ENCODE measurements at places on chromosomes 5 and 9.

DNA sequence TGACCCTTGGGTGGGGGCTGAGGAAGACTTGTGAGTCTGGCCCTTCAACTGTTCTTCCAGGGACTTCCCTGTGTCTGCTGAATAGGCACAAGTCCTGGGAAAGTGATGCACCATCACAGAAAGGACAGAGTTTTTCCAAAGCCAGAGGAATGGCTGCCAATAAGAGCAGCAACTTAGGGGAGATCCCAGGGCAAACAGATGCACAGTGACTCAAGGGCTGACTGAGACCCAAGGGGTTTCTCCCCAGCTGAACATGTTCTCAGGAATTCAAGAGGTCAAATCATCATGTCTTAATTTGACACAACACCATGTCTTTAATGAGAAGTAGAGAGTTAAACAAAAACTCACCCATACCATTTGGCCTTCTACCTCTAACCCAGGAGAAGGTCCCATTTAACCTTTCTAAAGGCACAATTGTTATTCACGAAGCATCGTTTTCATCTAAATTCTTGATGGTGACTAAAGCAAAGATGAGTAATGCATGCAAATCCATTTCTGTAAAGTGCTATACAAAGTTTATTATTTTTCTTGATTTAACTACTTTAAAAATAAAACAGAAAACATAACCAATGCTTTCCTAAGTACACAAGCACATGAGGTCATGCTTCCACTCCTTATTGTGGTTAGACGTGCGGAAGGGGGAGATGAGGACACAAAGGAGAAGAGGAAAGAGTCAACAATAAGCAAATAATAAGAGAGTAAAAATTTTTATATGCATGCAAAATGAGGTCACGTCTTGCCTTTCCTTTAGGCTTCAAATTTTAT, 324.1 kb downstream of the PLK2 start:
- DNase-seq, result peak; percentile 74

GRCh38 chr5:56024810-56025150, 30.0 kb upstream of the IL6ST start:
- DNase-seq, result no peak

- no peak for DNase-seq
Measured at GRCh38 chr9:114002986-114003350, 75.1 kb downstream of the AMBP start.

DNA sequence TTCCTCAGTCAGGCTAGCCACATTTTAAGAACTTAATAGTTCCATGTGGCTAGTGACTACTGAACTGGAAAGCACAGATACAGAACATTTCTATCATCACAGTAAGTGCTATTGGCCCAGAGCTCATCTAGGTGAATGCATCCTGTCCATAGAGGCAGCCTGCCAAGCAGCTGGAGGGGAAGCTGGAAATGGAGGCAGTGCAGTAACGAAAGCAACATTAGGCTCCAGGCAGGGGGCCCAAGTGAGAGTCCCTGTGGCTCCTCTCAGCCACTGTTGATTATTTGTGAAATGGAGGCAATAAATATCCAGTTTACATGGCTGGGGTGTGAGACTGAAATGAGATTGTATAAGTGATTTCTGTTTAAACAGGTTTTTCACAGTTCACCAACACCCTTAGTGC, 227.2 kb upstream of the KLF9 start:
- DNase-seq, result no peak

- DNase-seq, result no peak
Measured at GRCh38 chr5:139825690-139826089, 30.1 kb downstream of the PSD2 start.

GRCh38 chr5:166270712-166271111, 2020.7 kb upstream of the WWC1 start:
- DNase-seq, result no peak

GRCh38 chr9:20732118-20732517, 48.1 kb downstream of the FOCAD start:
- peak; percentile 35 for DNase-seq

- no peak for DNase-seq
Measured at GRCh38 chr5:65630981-65631380, 6.2 kb downstream of the SHLD3 start.

DNA sequence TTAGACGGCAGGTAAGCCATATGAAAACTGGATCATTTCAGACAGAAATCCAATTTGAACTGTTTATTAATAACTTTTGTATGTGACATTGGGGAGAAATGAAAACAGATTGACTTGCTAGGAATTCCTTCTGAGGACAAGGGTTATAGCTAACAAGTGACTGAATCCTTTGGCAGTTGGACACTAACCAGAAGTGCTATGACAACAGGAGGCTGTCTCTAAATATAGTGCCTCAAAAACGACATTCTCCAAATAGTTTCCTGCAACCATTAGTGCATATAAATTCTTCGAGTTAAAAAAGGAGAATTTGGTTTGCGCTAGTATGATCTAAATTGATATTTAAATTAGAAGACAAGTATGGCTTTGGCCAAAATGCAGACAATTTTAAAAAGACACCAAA, 338.6 kb downstream of the PTPRD start:
- DNase-seq, result peak; percentile 62

DNA sequence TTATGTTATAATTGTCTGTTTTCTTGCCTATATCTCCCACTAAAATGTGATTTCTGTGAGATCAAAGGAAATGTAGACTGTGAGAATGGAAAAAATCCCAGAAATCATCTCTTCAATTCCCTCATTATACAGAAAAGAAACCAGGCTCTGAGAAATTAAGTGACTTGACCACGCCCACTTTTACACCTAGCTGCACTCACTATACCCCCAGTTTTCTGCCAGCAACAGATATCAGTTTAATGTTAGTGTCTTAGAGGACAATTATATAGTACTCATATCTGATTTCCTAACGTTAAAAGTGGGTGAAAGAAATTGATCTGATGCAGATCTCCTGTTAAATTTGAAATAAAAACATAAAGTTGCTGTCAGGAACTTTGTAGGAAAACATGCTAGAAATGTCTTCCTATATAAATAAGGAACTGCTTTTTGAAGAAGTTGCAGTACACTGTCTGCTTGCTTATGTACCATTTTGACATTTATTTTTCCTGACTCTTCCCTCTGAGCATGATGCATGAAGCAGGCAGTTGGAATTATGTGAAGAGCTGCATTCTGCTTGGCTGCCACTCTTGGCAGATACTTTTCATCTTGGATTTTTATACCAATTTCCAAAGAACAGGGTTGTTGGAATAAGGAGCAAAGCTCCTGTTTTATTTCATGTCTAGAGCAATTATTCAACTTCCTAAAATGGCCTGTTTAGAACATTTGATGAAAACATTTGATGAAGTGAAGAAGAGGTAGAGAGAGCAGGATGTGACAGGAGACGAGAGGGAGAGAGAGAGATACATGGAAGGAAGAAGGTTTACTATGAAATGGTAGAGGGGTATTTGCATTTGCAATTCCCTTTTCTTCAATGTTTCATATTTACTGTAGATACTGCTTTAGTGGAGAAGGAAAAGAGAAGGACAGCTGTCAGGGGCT, 57.3 kb upstream of the RICTOR start:
- no peak for DNase-seq

- peak; percentile 23 for DNase-seq
Measured at GRCh38 chr9:136762915-136763648, 1.2 kb downstream of the LCN15 start.

DNA sequence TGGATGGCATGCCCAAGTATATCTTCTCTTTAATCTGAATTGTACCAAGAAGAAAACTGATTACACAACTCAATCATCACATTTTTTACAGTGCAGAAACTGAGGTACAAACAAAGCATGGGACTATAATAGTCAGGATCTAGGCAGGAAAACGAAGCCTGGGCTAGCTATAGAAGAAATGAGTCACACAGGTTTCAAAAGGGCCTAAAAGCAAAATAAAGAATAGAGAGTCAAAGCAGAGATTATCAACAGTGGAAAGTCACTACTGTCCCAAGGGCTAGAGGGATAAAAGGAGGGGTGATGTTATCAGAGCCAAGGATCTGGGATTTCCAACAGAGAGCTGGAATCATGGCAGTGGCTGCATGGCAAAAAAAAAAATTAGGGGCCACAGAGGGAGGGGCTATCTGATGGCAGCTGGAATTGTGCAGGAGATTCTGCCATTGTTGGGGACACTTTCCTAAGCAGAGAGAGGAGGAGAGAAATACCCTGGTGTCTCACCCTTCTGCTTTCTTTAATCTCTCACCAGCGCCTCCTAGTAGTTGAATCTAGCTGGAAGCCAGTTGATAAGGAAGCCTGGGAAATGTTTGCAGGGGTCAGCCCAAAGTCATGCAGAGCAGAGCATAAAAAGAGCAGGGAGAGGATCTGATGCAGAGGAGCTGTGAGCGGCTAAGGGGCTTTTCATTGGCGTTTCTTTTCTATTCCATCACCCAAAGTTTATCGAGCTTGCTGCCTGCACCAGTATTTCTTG, 343.2 kb downstream of the ACTL7B start:
- DNase-seq, result no peak

DNA sequence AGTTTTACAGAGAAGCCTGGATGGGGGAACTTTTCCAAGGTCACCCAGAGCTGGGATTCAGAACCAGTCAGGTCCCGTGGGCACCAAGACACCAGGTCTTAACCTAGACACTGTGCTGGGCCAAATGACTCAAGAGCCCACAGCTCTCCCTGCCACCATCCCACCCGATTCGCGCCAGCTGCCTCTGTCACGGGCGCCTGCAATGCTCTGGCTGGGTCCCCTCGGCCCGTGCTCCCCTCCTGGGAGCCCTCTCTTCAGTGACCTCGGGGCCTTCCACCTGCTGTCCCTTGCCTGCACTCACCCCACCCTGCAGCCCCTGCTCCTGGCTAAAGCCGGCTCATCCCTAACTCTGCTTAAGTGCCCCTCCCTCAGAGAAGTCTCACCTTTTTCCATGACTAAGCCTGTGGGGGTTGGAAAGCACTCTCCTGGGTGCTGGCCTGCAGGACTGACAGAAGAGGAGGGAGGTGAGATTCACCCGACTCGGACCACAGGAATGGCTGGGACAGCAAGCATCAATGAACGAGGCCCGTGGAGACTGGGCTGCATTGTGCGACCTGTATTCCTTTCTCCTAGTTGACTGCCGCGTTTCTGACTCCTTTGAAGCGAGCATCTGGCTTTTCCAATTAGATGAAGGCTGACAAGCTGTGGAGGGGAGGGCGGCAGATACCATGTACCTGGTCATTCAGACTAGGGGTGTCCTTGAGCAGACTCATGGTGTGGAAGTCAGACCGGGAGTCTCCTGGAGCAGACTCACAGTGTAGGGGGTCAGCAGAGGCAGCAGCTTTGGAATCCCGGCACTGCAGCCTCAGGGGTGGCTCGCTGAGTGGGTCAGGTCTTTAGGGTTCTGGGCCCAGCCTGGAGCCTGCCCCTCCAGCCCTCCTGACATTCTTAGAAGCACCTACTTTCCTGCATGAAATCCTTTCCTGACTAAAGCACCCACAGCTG, 5.8 kb upstream of the IL4 start:
- DNase-seq, result no peak

GRCh38 chr5:147751-148150, 43.5 kb upstream of the LRRC14B start:
- DNase-seq, result no peak

GRCh38 chr5:17021602-17021932, 85.5 kb upstream of the MYO10 start:
- DNase-seq, result no peak

GRCh38 chr9:7154003-7154619, 396.3 kb downstream of the KDM4C start:
- DNase-seq, result no peak

- peak; percentile 11 for DNase-seq
Measured at GRCh38 chr9:3526997-3527940, 1.5 kb upstream of the RFX3 start.

DNA sequence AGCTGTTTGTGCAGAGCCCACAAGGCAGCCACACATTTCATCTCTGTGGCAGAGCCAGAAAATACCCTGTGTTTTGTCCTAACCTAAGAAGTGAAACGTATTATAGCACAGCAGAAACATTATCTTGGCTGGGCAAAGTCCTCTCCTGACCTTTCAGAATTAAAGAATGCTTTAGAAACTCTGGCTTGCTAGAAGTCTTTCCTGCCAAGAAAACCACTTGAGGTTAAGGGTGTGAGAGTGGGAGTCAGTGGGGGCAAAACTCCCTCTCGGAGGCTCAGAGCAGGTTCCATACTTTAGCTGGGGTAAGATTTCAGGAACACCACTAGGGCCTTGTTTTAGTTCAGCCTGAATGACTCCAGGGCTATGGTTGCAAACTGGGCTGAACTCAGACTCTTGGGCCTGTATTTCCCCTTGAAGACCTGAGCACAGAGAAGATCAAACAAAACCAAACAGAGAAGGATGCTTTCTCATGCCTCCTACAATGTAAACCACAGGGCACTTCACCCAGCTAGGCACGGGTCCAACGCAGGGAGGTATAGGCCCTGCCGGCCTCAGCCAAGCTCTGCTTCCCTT, 48.0 kb downstream of the ZNF366 start:
- no peak for DNase-seq

GRCh38 chr9:136137321-136138265, 18.9 kb upstream of the TMEM250 start:
- DNase-seq, result no peak

- DNase-seq, result peak; percentile 57
Measured at GRCh38 chr5:109652096-109652495, 37.6 kb upstream of the MAN2A1 start.

GRCh38 chr9:89457376-89457855, 40.5 kb downstream of the SEMA4D start:
- no peak for DNase-seq

GRCh38 chr5:57989378-57989777, 470.5 kb downstream of the PLK2 start:
- DNase-seq, result no peak

DNA sequence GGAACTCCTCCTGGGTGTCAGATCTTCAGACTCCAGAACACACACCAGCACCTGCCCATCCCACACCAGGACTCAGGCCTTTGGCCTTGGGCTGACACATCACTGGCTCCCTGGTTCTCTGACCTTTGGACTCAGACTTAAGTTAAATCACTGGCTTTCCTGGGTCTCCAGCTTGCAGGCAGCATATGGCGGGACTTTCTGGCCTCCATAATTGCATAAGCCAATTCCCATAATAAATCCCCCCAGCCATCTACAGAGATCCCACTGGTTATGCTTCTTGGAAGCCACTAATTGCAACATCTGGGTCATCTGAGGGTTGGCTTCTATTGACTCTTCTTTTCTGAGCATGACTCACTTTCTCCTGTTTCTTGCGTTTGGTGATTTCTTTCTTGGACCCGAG, 80.3 kb upstream of the SARDH start:
- no peak for DNase-seq

- DNase-seq, result no peak
Measured at GRCh38 chr5:167595196-167595595, 696.2 kb upstream of the WWC1 start.

- DNase-seq, result peak; percentile 58
Measured at GRCh38 chr9:28503573-28503972, 930.3 kb upstream of the C9orf72 start.

- no peak for DNase-seq
Measured at GRCh38 chr9:126664900-126665643, 51.3 kb downstream of the LMX1B start.

Measured in fibroblast of skin of back (primary cell).